ENCODE measurements at places on chromosomes 7 and 10. TPM values are rescaled to one million over a fixed set of nuclear protein-coding genes. Genes with fewer than 3 reads are reported as not detected.
A peak's percentile ranks its signal among the peaks of the same experiment; 100 is the strongest.

Gene PARP12
- total RNA-seq: 54.6 TPM

Gene HPSE2
- total RNA-seq: not detected

Gene GPR37
- total RNA-seq: not detected

GRCh38 chr7:41130086-41130485 is 572.8 kb downstream of the INHBA start:
- no peak overlapping the region for H3K27ac ChIP-seq
- H3K4me3 ChIP-seq: no peak overlapping the region
- DNase-seq: no peak
- H3K36me3 ChIP-seq: no peaks in the 10 kb centered on the region
- no peaks in the 10 kb centered on the region for H3K27me3 ChIP-seq

DNA sequence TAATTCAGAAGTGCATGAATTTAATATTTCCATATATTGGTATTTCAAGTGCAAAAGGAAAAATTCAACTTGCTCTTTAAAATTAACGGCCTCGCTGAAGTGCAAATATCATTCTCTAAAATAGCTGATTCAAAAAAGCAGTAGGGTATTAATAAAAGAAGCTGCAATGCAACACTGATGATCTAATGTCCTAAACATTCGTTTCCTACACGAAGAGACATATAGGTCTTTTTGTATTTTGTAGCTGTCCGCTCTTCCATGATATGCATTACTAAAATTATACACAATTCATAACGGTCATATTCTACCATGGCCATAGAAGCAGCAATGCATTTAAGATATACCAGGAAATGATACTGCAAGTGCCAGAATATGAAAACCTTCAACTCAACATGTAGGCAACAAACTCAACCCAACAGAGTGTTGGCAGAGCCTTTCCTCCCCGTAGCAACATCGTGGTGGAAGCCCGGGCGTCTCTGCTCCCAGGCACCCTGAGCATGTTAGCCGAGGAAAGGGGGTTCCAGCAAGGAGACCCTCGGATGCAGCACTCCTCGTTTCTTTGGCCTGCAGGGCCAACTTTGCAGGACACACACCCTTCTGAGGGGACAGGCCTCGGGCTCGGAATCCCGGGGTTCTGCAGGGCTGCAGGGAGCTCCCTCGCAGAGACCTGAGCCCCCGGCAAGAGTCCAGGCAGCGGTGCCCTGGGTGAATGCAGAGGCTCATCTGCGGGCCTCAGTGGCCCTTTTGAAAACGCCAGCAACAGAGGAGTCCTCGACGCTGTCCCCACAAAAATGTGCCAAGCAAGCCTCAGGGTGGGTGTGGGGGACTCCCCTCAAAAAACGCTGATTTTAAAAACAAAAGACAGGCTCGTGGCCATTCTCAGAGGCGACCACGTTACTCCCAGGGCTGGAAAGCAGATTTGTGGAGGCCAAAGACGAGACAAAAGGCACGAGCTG is 1.6 kb downstream of the FAM171A1 start:
- no peaks in the 10 kb centered on the region for H3K36me3 ChIP-seq
- no peak for DNase-seq
- no peak overlapping the region for H3K27ac ChIP-seq
- H3K4me3 ChIP-seq: peak overlapping the region; percentile 78
- no peaks in the 10 kb centered on the region for H3K27me3 ChIP-seq
- peaks cover 4% of the 10 kb centered on the region for H3K4me1 ChIP-seq
